ENCODE measurements at places on chromosomes 13 and 19. TPM values are rescaled to one million over a fixed set of nuclear protein-coding genes. Genes with fewer than 3 reads are reported as not detected.
A peak's percentile ranks its signal among the peaks of the same experiment; 100 is the strongest.

DNA sequence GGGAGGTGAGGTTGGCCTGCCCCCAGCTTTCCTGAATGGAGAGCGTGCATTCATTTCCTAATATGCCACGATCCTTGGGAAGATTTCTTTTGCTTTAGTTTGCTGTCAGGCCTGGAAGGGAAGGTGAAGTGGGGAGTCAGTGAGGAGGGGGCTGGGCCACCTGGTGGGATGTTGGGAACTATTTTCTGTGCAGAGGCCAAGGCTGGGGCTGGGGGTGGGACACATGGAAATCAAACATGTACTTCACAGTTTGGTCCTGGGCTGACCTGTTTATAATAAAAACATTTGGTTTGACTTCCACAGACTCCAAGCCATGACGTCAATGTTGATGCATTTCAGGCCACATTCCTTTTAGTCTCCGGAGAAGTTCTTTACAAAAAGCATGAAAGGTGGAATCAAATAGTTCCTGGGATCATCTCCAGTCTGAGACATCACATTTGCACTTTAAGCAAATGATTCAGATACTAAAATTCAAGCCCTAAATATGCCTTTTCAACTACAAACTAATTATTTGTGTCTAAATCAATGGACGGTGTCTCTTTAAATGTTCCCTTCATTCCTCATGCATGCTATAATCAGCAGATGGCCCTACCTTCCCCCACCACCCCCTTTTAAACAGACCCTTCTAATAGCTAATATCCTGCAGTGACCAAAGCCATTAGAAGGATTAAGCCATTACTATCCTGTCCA lies 41.5 kb upstream of the MEDAG start:
- peak; percentile 83 for DNase-seq

GRCh38 chr19:18613589-18614234 lies 1.0 kb downstream of the TMEM59L start:
- DNase-seq = no peak

- DNase-seq = no peak
Measured at GRCh38 chr13:85366759-85367417, 432.3 kb downstream of the SLITRK6 start.

- DNase-seq = peak; percentile 88
Measured at GRCh38 chr13:114015111-114015968, 41.5 kb upstream of the C13orf46 start.

GRCh38 chr13:114108894-114109293 lies 23.5 kb downstream of the RASA3 start:
- peak; percentile 82 for DNase-seq

- DNase-seq = no peak
Measured at GRCh38 chr13:57253551-57253950, 86.6 kb downstream of the PRR20E start.

DNA sequence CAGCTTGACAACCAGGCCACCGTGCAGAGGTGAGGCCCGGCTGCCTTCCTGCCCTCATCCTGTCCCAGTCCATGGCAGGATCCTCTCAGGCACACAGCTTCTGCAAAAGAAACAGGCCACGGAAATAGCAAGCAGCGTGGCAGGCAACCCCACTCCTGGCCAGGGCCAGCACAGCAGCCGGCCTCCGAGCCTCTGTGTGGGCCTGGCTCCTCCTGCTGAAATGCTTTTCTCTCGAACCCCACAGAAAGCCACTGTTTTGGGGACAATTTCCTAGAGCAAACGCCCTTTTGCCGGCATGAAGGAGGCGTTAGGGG lies 39.5 kb upstream of the F7 start:
- DNase-seq = no peak

NLRP9 gene
- total RNA-seq = not detected

Measured in lower leg skin (tissue), 4 donors.